Stimulated activated CD4-positive, alpha-beta T cell treated with anti-CD3 and anti-CD28 coated beads, Interleukin-12 subunit alpha, Interleukin-12 subunit beta, amount 100 ng/mL, for 4 hours (primary cell): ENCODE measurements at places on chromosomes 6 and 20.

GRCh38 chr6:40599555-40599954 lies 12.4 kb upstream of the LRFN2 start:
- DNase-seq, result no peak

GRCh38 chr6:168885751-168886742 lies 367.6 kb downstream of the THBS2 start:
- DNase-seq, result no peak

DNA sequence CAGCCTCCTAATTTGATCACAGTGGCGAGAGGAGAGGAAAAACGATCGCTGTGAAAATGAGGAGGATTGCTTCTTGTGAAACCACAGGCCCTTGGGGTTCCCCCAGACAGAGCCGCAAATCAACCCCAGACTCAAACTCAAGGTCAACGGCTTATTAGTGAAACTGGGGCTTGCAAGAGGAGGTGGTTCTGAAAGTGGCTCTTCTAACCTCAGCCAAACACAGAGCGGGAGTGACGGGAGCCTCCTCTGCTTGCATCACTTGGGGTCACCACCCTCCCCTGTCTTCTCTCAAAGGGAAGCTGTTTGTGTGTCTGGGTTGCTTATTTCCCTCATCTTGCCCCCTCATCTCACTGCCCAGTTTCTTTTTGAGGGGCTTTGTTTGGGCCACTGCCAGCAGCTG lies 28.7 kb downstream of the SAYSD1 start:
- no peak for DNase-seq

GRCh38 chr20:7520361-7520760 lies 419.9 kb downstream of the HAO1 start:
- no peak for DNase-seq

- peak; percentile 87 for DNase-seq
Measured at GRCh38 chr6:3157131-3157933, at the start of gene TUBB2A. TSS of gene TUBB2A (minus strand) at chr6:3157544. CDS start at chr6:3157463, 81 bp downstream.

- no peak for DNase-seq
Measured at GRCh38 chr20:47099825-47100441, 205.3 kb downstream of the EYA2 start.
